ENCODE measurements at places on chromosomes 1 and 21. TPM values are rescaled to one million over a fixed set of nuclear protein-coding genes. Genes with fewer than 3 reads are reported as not detected.

NCMAP gene
- not detected for total RNA-seq

PHGDH gene
- 134 TPM for total RNA-seq

HSD11B1 gene
- 4.2 TPM for total RNA-seq

F5 gene
- 0.11 TPM for total RNA-seq

KRTAP19-6 gene
- total RNA-seq, result not detected

TNFRSF1B gene
- total RNA-seq, result 30.3 TPM

TSSK3 gene
- total RNA-seq, result 0.54 TPM

SMCP gene
- not detected for total RNA-seq

LORICRIN gene
- total RNA-seq, result not detected

NUDC gene
- 23.0 TPM for total RNA-seq

LRRC38 gene
- not detected for total RNA-seq

HNRNPCL2 gene
- total RNA-seq, result not detected

FCGR1A gene
- not detected for total RNA-seq

KLHL21 gene
- total RNA-seq, result 40.0 TPM

LCE1D gene
- total RNA-seq, result not detected

EFCAB7 gene
- total RNA-seq, result 12.0 TPM

S100A7A gene
- not detected for total RNA-seq

SCAF4 gene
- 11.5 TPM for total RNA-seq

OLFML2B gene
- 32.4 TPM for total RNA-seq

SIK1 gene
- 1.2 TPM for total RNA-seq

ATF3 gene
- total RNA-seq, result 1.6 TPM

FALEC gene
- total RNA-seq, result not detected

FRRS1 gene
- total RNA-seq, result 28.0 TPM

CELSR2 gene
- total RNA-seq, result 0.52 TPM

VPS72 gene
- 34.6 TPM for total RNA-seq

SLC44A3 gene
- 5.6 TPM for total RNA-seq

LRRC71 gene
- not detected for total RNA-seq

SAMD13 gene
- total RNA-seq, result 0.97 TPM

OR6Y1 gene
- not detected for total RNA-seq

MMP23B gene
- total RNA-seq, result 0.52 TPM

KCNE2 gene
- total RNA-seq, result not detected

TNNI3K gene
- 1.6 TPM for total RNA-seq

FMO3 gene
- total RNA-seq, result 0.86 TPM

FABP3 gene
- total RNA-seq, result 32.3 TPM

NBPF8 gene
- total RNA-seq, result 13.7 TPM

APCS gene
- total RNA-seq, result not detected

CD58 gene
- total RNA-seq, result 14.6 TPM

TENT5C gene
- total RNA-seq, result 8.0 TPM

FBXO2 gene
- total RNA-seq, result 4.2 TPM

HOOK1 gene
- under 0.01 TPM for total RNA-seq

PLA2G4A gene
- 29.3 TPM for total RNA-seq

OR2T3 gene
- total RNA-seq, result not detected

SPRR2B gene
- not detected for total RNA-seq

SLC22A15 gene
- 19.5 TPM for total RNA-seq

MYCL gene
- total RNA-seq, result 0.22 TPM

ZYG11A gene
- 0.22 TPM for total RNA-seq

RGS1 gene
- total RNA-seq, result 0.43 TPM

CCDC185 gene
- not detected for total RNA-seq

ANGPTL1 gene
- total RNA-seq, result 10.1 TPM

GIPC2 gene
- 0.13 TPM for total RNA-seq
